NCI-H510A treated with DMSO at 0.1 percent for 48 hours (cell line): ENCODE measurements at places on chromosomes 5 and 9.

DNA sequence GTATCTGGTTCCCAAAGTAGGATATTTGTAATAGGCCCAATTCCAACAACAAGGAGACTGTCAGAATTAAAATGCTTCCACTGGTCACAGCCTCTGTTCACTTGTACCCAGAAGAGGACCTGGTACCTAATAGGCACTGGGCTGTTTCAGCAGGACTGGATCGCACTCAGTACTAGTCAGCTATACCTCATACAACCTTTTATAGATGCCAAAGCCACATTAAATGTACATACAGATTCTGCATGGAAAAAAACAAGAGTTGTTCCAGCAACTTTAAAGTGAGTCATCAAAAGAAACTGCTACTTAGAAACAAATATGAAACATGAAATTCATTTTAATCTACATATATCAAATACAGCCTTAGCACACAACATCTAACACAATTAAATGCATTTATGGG, 87.5 kb downstream of the GPR21 start:
- no peak for DNase-seq

DNA sequence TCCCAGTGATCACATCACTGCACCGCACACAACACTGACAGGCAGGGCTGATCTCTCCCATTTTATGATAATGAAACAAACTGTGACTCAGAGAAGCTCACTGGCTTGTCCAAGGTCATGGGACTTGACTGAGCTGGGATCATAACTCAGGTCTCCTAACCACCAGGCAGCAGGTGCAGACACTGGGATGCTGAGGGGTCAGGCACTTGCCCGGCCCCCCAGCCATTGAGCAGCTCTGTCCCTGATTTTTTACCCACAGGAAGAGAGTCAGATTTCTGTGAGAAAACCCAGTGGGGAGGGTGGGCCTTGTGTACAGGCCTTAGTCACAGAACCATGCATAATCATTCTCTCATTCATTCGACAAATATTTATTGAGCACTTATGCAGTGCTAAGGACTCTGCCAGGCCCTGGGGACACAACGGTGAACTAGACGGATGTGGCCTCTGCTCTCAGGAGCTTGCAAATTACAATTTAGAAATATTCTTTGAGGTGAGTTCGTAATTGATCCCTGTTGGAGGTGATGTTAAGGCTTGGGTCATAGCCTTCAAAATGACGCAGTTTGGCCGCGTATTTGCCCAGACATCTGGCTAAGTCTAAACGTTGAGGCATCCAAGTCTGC, 54.5 kb upstream of the TGFBR1 start:
- no peak for DNase-seq

DNA sequence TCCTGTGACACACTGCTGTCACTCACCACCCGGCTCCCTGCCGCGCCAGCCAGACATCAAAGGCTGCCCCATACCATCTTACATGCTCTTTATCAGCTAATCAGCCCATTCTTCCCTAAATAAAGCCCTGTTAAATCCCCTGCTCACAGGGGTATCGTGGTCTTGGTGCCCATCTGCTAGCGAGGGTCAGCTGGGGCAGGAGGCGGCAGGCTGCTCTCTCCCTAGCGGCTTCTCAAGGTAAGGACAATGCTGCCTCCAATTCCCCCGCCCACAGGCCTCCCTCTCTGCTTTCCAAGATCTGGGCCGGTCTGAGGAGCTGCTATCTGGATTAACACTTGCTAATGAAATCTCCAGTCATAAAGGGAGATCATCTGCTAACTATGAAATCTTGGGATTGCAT, 26.8 kb downstream of the BARHL1 start:
- no peak for DNase-seq

DNA sequence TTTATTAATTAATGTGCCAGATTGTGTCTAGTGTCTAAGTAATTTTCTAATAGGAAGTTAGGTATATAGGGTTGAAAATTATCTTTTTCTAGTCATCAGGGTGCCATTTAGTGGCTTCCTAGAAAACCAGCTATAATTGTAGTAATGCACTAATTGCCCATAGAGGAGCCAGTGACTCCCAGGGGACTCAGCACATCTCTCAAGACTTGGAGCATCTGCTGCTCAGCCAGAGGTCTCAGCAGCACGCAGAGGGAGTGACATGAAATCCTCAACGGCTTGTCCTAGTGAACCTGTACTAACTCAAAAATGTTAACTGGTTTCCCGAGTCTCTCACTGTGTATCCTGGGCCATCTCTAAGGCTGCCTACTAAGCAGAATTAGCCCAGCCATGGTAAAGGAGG, 78.2 kb upstream of the MAN2A1 start:
- no peak for DNase-seq

DNA sequence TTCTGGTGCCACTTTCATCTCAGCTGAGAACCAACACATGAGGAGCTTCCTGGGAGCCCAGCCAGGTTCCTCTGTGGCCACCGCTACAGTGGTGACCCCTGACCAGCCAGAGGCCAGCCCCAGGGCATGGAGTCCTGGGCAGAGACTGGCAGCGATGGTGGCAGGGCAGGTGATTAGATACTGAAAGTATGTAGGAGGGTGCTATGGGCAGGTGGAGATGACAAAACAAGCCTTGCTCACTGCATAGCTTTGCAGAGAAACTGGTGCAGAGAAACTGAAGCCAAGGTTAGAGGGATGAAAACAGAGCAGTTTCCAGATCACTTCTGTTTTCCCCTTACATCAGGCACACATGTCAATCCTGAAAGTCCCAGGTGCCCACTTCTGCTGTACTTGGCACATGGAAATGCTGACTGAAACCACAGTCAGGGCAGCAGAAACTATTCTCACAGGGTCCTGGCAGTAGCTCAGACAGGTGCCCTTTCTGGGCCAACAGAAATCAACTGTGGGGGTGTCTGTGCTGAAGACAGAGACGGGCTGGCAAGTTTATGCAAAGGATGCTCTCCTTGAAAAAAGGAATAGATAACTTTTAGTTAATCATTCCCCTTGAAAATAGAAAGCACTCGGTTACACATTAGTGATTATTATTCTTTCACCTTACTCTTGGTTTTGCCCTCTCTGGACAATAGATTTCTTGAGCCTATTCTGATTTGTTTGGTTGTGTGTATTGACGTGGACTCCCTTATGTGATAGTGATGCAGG, 90.3 kb downstream of the ANKRD55 start:
- no peak for DNase-seq

DNA sequence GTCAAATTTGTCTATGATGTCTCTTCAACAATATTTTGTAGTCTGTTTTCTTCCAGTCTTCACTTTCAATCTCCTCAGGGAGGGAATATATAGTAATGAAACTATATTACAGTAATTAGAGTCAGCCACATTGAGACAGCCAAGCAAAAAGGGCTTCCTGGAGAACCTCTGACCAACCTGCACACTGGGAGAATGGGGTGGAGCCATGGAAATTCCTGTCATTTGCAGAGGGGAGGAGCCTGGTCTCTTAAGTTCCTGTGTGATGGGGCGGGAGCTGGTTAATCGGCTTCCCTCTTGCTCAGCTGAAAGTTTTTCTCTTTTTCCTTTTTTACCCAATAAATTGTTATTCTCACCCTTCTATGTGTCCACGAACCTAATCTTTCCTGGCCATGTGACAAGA, 1220.0 kb downstream of the PTPRD start:
- no peak for DNase-seq

GRCh38 chr5:171310212-171310818, 1.3 kb downstream of the TLX3 start:
- peak; percentile 13 for DNase-seq

DNA sequence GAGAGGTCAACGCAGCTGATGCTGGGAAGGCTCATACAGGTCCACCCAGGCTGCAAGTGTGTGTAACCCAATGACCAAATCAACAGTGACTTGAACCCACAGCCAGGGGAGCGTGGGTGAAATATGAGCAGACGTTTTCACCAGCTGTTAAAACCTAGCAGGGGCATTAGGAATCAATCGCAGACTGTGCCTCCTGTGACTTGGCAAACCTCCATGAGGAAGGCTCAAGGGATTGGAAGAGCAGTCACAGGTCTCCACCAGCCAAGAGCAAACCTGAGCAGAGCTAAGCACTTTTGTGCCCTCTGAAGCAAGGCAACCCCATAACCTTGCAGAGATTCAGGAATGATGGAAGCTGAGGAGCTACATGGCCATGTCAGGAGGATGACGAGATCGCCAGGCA, 25.5 kb downstream of the INSYN2B start:
- no peak for DNase-seq

GRCh38 chr9:18568973-18569372, 95.0 kb downstream of the ADAMTSL1 start:
- peak; percentile 57 for DNase-seq

- DNase-seq = no peak
Measured at GRCh38 chr9:27176971-27177370, 67.9 kb downstream of the TEK start.

GRCh38 chr5:40958811-40959210, 49.5 kb downstream of the C7 start:
- no peak for DNase-seq

DNA sequence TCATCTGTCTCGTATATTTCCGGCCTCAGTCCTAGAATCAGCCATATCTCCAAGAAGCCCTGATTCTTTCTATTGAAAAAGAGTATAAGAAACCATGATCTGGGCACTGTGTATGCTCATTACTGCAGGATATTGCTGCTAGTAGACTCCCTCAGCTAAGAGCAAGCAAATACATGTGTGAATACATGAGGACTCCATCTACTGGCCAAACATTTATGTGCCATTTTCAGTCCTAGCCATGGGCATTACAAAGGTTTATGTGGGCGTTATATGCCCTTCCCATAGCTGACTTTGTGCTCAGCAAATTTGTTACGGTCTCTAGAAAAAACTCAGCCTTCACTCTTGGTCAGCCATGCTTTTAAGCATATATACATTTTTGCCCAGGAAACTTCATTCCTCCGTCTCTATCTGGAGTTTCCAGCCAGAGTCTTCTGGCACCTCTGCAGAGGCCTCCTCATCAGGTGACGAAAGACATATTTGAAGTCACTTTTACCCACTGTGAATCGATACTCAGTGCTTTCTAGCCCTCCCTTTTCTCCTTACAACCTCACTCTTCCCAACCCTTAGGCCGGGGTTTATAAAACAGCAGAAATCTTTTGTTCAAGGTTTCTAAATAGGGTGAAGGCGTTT, 1495.6 kb upstream of the CDH6 start:
- peak; percentile 49 for DNase-seq

DNA sequence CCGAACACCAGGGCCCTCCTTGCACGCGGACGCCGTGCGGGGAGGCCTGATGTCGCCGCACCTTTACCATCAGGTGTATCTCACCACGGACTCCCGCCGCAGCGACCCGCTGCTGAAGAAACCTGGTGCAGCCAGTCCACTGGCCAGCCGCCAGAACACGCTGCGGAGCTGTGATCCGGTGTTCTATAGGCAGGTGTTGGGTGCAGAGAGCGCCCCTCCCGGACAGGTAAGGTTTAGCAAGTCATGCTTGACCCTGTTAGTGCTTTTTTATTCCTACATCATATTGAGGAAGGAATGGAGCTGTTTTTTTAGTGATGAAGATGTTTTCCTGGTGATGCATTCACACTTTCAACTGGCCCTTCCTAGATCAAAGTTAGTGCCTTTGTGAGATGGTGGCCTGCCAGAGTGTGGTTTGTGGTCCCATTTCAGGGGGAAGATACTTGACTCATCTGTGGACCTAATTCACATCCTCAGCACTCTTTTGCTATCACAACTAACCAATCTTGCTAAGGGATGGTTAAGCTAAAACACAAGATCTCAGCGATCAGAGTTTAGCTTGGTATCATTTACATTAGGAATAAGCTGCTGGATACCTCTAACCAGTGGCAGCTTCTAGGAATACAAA, 2.7 kb downstream of the PCDHGC3 start:
- DNase-seq = peak; percentile 37

GRCh38 chr9:128523199-128523925, 18.8 kb downstream of the GLE1 start:
- DNase-seq = no peak

DNA sequence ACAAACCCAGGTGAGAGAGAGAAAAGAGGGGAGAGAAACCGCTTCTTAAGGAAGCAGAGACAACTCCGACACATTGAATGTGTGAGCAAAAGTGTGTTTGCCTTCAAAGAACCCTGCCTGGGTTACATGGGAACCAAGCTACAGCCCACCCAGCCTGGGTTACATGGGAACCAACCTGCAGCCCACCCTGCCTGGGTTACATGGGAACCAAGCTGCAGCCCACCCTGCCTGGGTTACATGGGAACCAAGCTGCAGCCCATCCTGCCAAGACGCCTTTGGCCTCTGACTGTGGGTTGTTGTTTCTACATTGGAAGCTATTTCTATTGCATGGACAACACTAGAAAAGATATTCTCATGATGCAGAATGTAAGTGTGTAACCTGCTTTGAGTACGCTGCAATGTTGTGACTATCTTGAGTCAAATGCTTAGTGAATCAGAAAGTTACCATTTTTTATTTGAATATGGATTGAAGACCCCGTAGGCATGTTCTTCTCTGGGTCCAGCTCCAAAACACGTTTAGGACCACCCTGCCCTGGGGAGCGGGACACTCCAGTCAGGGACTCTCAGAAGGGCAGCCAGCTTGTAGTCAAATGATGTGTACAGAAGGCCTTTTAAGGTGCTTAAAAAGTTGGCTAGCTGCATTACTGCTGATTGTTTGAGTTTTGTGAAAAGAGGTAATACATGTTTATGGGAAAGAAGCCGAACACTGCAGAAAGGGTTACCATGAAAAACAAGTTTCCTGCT, 39.1 kb upstream of the UNC5A start:
- DNase-seq = no peak

- no peak for DNase-seq
Measured at GRCh38 chr9:13832446-13832845, 481.5 kb downstream of the NFIB start.

- DNase-seq = no peak
Measured at GRCh38 chr5:53084546-53085255, 24.9 kb downstream of the MOCS2 start.

DNA sequence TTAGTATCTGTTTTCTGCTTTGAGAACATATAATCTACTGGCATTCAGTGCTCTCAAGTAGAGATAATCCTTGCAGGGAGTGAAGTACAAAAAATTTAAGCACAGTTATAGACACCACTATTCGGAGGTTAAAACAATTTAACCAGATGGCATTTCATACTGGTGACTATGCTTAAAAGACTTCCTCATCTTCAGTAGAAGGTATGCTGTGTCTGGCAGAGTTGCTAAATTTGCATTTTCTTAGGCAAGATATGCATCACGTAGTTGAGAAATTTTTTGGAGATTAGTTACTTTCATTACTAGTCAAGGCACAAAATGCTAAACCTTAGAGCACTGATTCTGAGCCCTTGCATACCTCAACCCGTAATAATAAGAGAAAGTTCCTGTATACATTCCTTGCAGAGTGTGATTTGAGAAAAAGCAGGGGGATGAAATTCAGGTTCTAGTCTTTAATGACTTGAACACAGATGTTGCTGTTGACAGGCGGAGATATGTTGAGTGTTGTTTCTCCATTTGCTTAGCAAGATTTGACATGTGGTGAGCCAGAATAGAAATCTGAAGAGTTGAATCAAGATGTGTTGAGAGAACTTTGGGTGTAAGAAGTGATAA, 70.8 kb upstream of the STARD4 start:
- no peak for DNase-seq

- DNase-seq = peak; percentile 20
Measured at GRCh38 chr5:102865171-102865509, 110.0 kb downstream of the PAM start.
